ENCODE measurements at places on chromosomes 16 and 17.

DNA sequence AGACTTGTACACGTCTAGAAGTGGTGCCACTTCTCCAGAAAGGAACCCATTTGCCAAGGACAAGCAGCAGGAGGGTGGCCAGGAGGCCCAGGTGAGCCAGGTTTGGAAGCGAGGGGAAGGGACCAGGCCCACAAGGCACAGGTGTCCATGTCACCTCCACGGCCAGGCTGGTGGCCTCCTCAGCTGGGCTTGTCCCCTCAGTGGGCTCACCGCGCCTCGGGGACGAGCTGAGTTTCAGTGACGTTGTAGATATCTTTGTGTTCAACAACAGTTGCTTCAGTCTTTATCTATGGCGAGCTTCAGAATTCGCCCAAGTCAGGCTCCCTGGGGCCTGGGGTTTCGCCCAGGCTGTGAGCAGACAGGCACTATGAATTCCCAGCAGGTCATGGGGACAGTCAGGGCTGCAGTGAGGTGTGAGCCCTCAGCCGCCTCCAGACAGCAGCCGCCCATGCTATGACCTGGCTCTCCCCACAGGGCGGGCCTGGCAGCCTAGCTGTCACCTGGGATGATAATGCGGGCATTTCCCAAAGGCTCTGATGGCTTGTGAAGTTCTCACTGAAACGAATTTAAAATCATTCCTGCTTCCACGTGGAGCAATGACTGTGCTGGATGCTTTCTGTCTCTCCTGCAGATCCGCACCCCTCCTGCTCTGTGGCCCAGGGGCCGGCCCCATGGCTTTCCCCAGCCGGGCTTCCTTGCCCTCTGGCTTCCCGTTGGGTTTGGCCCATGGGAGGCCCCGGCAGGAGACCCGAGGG lies 89.5 kb downstream of the MRC2 start:
- DNase-seq, result no peak

- no peak for DNase-seq
Measured at GRCh38 chr16:6111390-6111789, 1013.8 kb upstream of the EEF2KMT start.

GRCh38 chr16:81175325-81175891 lies 63.1 kb upstream of the BCO1 start:
- DNase-seq, result no peak

DNA sequence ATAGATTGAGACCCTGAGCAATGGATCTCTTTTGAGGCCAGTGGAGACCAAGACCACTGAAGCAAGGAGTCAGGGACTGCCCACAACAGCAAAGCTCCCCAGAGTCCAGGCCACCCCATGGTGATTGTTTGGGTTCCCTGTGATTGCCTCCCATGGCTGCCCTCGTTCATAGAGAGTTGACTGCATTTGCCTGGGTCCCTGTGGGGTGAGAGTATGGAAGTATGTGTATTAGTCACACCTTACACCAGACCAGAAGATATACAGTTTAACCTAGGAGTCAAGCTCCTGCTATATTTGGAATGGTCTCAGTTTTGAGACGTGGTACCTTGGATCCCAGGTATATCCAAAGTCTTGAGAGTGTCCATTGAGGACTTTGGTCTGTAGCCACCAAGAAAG lies 20.2 kb downstream of the HLF start:
- DNase-seq, result no peak

DNA sequence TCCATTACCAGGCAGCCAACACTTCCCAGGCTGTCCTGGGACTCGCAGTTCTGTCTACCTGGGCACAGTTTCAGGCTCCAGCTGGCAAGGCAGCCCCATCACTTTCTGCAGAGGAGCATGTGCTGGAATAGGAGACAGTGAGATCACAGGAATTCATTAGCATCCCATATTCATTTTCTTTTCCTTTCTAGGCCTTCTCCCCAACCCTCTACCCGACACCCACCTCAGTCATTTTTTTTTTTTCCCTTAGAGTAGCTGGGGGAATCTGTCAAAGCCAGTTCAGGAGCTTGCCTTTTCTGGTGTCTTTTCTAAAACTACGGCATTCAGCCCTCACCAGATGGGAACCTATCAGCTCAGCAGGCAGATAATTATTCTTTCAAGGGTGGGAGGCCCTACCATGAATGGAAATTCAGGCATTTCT lies 42.4 kb upstream of the FBXO47 start:
- DNase-seq, result no peak

DNA sequence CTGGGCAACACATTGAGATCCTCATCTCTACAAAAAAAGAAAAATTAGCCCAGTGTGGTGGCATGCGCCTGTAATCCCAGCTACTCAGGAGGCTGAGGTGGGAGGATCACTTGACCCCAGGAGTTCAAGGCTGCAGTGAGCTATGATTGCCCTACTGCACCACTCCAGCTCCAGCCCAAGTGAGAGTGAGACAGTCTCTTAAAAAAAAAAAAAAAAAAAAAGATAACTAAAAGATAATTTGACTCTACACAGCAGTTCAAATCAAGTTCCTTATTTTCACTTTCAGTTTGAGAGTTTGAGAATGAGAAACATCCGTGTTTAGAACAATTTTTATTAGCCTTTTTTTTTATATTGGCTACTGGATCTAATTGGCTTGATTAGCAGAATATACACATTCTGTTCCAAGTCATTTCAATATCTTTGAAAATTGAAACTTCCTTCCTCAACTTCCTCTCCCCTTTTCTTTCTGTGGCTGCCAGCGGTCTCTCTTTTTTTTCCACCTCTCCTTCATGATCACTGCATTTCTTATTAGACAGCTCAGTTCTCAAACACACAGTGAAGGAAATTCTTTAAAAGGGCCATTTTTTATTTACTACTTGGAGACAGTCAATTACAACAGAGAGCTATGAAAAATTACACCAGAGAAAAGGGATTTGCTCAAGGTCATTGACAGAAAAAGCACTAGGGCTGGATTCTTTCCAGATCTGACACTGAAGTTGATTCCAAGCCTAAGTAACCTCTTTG lies 4.5 kb upstream of the ACSF2 start:
- peak; percentile 38 for DNase-seq

- no peak for DNase-seq
Measured at GRCh38 chr16:50684823-50685461, 3.8 kb upstream of the SNX20 start.

DNA sequence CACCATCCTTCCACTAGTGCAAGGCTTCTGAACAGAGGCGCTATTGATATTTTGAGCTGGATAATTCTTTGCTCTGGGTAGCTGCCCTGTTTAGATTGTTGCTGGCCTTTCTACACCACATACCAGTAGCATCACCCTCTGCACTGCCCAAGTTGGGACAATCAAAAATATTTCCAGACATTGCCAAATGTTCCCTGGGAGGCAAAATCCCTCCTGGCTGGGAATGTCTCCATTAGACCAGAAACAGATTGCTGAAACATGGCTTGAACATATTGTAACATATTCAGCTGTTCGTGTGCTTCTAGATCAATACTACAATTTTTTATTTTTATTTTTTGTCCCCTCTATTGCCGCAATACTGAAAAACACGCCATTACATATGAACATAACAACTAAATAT lies 174.6 kb downstream of the ABCA8 start:
- no peak for DNase-seq

DNA sequence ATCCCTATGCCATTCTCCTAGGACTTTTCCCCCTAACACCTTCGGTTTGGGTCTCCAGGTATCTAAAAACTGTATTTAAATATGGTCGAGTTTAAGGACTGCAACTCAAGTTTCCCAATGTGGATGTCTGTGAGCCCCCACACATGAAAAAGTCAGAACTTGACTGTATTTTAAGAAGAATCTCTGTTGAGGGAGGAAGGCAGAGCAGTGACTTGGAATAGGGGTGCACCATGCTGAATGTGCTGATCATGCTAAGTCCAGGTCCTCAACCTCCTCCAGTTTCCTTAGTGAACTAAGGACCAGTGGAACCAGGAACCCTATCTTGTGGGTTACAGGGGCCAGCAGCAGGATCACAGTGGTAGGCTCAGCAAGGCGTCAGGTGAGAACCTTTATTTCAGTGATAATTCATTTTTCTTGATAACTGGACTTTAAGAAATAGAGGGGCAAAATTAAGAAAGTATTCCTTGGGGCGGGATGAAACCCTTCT lies 19.5 kb downstream of the GRB7 start:
- no peak for DNase-seq

GRCh38 chr17:62062302-62062701 lies 2.8 kb downstream of the MED13 start:
- DNase-seq, result peak; percentile 29

- no peak for DNase-seq
Measured at GRCh38 chr16:3701531-3701930, 15.8 kb downstream of the TRAP1 start.

DNA sequence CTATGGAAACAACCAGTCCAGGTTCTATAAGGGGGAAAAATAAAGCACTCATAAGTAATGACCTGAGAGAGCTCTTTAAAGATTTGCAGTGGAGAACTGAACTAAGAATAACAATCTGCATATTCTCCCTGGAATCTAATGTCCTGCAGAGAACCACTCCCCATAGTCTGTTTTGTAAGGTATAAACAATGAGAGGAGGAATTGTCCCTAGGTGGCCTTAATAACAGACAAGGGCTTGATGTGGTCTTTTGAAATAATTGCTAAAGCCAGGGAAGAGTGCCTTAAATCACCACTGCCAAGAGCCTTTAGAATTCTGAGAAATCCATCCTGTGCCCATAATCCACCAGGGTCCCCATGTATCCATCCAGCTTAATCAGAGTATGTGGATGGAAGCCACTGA lies 106.3 kb downstream of the CDH11 start:
- DNase-seq, result no peak

DNA sequence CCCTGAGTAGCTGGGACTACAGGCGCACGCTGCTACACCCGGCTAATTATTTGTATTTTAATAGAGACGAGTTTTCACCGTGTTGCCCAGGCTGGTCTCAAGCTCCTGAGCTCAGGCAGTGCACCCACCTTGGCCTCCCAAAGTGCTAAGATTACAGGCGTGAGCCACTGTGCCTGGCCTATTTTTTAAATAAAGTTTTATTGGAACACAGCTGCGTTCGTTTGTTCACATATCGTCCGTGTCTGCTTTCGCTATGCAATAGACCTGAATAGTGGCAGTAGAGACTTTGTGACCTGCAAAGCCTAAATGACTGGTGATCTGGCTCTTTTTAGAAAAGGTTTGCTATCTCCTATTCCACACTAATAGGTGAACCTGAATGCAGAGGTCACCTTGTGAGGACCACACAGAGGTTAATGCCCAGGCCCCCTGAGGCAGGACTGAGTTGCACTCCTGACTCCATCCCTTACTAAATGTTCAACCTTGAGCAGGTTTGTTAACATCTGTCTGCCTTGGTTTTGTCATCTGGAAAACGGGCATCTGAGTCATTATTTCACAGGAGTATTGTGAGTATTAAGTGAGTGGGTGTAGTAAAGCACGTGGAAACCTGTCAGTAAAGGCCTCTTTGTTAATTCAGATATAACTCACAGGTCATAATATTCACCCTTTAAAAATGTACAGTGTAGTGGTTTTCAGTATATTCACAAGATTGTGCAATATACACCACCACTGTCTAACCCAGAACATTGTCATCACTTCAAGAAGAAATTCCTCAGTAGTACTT lies 157.5 kb upstream of the CACNG5 start:
- no peak for DNase-seq

DNA sequence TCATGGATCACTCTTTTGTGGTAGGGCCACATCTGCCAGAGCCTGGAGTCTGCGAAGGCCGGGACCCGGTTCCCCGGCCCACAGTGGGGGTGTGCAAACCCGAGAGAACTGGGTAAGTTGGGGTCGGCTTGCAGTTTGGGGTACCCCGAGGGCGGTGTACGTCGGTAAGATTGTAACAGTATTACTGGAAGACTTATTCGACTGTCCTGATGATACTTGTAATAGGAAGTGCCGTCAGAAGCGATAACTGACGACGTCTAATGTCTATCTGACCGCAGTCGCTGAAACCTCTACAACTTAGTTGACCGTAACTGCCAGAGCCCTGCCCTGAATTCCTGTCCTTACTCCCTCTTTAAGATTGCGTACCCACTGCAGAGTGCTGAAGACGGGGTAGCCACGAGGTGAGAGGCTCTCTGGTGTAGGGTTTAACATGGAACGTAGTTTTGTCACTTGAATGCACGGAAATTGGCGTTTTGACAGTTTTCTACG lies 24.0 kb downstream of the TRPV2 start:
- peak; percentile 35 for DNase-seq

- no peak for DNase-seq
Measured at GRCh38 chr17:78709751-78710181, 72.3 kb downstream of the CYTH1 start.

DNA sequence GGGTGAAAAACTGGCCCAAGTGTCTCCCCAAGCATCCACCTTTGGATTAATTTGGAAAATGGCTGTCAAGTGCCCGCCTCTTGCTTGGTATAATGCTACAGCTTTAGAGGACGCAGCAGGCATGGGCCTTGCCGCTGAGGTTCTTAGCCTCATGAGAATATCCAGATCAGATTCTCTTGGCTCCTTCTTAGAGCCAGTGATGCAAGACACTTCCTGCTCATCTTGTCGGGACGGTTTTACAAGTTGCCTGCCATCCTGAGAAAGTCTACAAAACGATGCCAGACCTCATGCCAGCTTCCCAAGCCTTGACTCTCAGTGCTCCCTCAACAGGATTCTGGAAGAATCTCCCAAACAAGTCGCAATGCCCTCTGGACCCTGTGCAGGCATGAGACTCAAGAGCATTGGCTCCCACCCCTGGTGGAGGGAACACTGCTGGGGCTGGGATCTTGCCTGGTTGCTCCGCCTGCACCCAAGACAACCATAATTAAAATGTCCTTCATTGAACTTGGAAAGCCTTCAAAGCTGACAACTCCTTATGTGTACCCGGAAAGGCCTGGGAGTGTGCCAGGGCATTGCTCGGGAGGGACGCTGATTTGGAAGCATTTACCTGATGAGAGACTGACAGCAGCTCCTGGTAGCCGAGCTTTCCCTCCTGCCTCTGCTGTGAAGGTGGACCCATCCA lies 25.8 kb upstream of the STH start:
- no peak for DNase-seq

- no peak for DNase-seq
Measured at GRCh38 chr16:29911676-29912010, 11.4 kb downstream of the ASPHD1 start.

DNA sequence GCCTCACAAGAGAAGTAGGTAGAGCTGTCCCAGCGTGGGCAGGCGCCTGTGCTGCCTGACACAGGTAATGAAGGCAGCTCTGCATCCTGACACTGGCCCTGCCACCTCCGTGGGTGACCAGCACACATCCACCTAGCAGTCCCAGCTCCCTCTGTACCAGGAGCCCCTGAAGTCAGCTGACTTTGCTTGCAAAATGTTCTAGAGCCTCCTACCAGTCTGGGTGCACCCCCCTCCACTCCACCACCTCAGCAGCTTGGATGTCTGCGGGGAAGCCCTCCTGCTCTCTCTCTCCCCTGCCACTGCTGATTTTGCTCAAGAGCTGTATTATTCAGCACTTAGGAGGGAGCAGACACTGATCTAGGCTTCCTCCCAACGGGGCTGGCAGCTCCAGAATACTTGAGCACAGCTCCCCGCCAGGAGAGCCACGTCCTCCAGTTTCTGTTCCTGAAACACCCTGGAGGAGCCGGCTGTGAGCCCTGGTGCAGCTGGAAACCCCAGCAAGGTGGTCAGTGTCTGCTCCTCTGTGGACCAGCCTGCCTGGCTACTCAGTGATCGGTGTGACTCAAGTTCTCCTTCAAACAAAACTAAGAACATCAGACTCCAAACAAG lies 1.0 kb downstream of the RNF166 start:
- DNase-seq, result peak; percentile 34

All from lung microvascular endothelial cell (primary cell).